Astrocyte of the hippocampus (primary cell): ENCODE measurements at places on chromosomes 2 and 18.

DNA sequence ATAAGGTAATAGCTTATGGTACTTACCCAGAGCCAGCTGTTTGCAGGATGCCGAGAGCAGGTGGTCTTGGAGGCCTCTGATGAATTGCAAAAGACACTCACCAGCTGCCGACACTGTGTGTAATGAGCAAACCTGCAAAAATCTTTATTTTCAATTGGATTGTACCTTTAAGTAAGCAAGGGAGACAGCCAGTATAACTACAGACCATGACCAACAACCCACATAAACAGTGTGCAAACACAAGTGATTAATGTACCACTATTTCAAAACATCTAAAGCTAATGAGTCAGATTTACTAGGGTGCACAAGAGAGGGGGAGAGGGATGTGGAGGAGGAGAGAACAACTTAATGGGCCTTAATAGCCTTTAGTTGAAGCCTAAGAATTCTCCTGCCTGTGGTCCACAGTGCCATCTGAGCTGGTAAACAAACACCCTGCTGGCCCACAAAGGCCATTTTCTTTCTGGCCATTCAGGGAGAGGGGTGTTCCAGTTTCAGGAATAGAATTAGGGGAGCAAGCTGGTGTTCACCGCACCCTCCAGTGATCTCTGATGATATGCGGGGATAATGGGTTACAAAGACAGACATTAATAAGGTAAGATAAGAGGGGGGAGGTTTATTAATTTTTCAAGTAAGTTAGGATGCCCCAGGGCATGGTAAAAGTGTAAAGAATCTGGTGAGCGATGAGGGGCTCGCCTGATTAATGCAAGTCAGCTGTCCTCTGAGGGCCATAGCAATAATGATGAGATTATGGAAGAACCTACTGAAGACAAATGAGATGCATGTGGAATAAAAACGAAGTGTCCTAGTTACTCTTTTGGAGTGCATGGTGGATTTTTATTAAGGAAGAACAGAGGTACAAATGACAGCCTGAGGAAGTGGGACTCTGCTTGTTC lies 196.4 kb downstream of the HRH4 start:
- peak; percentile 5 for DNase-seq

DNA sequence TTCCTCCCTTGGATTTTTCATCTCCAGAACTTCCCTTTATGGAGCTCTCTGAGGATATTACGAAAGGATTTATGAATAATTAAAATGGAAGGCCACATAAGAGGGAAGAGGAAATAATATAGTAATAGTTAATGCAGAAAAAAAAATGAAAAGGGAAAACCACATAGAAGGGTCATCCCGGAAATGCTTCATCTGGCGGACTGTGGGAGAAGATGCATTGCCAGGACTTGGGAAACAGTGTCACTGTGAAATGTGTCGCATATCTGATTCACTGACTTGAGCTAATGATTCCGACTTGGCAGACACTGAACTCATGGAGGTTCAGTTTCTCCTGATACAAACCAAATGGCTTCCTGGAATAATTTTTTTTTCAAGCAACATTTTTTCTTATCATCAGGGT lies 129.9 kb upstream of the RMP24 start:
- DNase-seq, result no peak

- DNase-seq, result peak; percentile 78
Measured at GRCh38 chr2:201643216-201643890, at the start of gene TMEM237. Gene TMEM237 (minus strand): TSS chr2:201643503. CDS start chr2:201643400, 103 bp downstream.

GRCh38 chr2:8230466-8230865 lies 451.4 kb upstream of the ID2 start:
- no peak for DNase-seq

DNA sequence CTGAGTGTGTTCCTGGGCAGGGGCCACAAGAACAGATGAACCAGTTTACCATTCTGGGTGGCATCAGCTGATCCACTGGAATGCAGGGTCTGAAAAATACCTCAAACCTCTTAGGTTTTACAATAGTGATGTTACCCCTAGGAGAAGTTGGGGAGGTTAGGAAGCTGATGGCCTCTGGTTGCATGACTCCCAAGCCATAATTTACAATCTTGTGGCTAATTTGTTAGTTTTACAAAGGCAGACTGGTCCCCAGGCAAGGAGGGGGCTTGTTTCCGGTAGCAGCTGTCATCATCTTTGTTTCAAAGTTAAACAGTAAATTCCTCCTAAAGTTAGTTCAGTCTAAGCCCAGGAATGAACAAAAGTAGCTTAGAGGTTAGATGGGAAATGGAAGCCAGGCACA lies 113.8 kb upstream of the SLC38A11 start:
- DNase-seq, result peak; percentile 6

DNA sequence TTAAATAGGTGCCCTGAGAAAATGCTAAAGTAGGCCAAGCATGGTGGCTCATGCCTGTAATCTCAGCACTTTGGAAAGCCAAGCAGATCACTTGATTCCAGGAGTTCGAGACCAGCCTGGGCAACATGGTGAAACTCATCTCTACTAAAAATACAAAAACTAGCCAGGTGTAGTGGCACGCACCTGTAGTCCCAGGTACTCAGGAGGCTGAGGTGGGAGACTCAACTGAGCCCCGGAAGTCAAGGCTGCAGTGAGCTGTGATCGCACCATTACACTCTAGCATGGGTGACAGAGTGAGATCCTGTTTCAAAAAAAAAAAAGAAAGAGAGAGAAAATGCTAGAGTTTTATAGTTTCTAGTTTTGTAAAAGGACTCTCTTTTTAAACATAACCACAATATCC lies 12.0 kb downstream of the ANKRD44 start:
- no peak for DNase-seq

DNA sequence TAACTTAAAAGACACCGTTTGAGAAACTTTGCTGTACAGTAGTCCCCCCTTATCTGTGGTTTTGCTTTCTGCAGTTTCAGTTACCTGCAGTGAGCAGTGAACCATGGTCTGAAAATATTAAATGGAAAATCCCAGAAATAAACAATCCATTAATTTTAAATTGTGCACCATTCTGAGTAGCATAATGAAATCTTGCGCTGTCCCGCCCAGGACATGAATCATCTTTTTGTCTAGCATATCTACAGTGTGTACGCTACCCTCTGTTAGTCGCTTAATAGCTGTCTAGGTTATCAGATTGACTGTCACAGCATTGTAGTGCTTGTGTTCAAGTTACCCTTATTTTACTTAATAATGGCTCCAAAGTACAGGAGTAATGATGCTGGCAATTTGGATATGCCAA lies 6.1 kb downstream of the ARPC2 start:
- no peak for DNase-seq

- no peak for DNase-seq
Measured at GRCh38 chr2:131349021-131349420, 14.9 kb downstream of the RAB6D start.

GRCh38 chr18:56469582-56469981 lies 168.8 kb downstream of the TXNL1 start:
- no peak for DNase-seq
